ENCODE measurements at places on chromosomes 7 and 10.

DNA sequence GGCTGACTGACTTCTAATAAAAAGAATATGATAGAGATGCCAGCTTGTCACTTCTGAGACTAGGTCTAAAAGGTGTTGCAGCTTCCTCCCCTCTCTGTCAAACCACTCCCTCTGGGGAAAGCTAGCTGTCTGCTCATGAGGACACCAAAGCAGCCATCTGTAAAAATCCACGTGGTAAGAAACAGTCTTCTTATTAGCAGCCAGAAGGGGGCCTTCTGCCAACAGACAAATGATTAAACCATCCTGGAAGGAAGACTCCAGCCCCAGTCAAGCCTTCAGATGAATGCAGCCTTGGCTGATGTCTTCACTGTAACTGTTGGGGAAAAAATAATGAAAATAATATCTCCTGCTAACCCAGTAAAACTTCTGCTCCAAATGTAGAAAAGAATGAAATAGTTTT is 41.9 kb upstream of the DAGLB start:
- DNase-seq: peak; percentile 58

- DNase-seq: no peak
Measured at GRCh38 chr7:89001306-89001705, 205.8 kb upstream of the TEX47 start.

GRCh38 chr7:3482147-3482921 is 181.3 kb downstream of the SDK1 start:
- peak; percentile 36 for DNase-seq

GRCh38 chr10:209357-209756 is 74.1 kb downstream of the ZMYND11 start:
- no peak for DNase-seq

DNA sequence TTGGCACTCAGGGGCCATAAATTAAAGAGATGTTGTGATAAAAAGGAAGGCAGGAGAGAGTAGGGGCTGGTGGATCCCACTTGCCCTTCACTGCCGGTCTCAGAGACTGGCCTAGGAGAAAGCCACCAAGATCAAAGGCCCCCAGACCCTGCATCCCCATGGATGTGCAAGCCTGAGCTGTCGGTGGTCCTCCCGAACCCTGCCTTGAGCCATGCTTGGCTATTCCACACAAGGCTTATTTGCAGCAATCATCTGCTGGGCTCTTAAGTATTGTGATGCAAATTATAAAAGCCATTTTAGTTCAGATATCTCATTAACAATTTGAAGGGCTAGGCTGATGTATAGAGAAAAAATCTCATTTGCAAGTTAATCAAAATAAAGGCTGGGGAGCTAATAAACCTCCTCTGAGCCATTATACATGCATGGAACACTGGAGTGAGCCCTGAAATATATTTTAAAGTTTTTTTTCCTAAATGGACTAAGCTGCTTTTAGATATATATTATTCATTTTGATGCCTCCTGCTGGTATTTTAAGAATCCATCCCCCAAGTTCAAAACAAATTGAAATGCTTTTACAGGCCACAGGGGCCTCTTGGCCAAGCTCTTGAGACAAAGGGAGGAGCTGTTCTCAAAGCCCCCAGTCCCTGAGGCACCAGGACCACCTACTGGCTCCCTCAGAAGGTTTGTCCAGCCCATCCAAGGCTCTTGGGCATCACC is 28.1 kb downstream of the OAT start:
- no peak for DNase-seq

DNA sequence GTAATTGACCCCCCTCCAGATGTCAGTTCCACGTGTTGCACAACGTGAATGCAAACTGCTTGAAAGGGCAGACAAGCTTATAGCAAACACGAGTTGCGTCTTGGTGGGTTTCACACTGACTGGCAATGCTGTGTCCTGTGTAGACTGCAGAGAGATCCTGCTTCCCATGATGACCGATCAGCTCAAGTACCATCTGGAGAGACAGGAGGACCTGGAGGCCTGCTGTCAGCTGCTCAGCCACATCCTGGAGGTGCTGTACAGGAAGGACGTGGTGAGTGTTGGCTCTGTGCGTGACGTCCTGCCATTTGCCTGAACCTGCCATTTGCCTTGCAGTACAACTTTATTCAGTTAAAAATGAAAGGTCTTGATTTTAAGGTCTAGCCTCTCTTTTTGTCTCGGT is 71.1 kb downstream of the INSYN2A start:
- DNase-seq: no peak

- DNase-seq: no peak
Measured at GRCh38 chr7:4792537-4793126, 17.2 kb downstream of the AP5Z1 start.

DNA sequence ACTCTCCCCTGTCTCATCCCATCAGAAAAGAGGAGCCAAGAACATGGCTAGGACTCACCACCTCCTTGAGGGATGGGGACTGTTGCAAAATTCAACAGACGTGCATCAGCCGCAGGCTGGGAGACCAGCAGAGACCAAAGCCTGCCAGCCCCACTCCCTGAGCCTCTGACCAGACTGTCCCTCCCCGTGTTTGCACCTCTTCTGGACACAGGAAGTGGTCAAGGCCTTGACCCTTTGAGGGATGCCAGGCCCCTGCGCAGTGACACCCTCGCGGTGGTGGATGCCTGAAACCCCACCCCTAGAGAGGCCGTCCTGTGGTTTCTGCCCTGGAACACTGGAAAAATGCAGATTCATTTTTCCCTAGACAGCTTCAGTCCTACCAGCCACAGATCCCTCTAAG is 128.4 kb upstream of the TCF7L2 start:
- DNase-seq: no peak

- peak; percentile 2 for DNase-seq
Measured at GRCh38 chr10:15824498-15824897, 35.8 kb downstream of the MINDY3 start.

DNA sequence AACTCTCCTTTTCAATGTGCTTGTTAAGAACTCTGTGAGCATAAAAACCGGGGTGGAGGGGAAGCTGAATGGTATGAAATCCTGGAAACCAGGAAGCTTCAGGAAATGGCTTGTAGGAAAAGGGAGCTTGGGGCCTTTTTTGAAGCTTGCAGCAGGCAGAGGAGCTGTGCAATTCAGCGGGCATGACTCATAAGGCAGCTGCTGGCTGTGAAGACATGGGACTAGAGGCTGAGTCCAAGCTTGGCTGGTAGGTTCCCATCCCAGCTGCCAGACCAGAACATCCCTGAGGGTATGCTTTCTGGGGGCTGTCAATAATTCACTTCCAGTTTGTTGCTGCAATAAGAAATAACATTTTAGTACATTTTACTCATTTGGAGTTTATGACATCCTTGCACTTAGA is 36.8 kb upstream of the CDC14C start:
- no peak for DNase-seq

- peak; percentile 76 for DNase-seq
Measured at GRCh38 chr7:27615420-27616185, 47.1 kb downstream of the HIBADH start.

- no peak for DNase-seq
Measured at GRCh38 chr7:91306266-91306665, 42.0 kb downstream of the FZD1 start.

DNA sequence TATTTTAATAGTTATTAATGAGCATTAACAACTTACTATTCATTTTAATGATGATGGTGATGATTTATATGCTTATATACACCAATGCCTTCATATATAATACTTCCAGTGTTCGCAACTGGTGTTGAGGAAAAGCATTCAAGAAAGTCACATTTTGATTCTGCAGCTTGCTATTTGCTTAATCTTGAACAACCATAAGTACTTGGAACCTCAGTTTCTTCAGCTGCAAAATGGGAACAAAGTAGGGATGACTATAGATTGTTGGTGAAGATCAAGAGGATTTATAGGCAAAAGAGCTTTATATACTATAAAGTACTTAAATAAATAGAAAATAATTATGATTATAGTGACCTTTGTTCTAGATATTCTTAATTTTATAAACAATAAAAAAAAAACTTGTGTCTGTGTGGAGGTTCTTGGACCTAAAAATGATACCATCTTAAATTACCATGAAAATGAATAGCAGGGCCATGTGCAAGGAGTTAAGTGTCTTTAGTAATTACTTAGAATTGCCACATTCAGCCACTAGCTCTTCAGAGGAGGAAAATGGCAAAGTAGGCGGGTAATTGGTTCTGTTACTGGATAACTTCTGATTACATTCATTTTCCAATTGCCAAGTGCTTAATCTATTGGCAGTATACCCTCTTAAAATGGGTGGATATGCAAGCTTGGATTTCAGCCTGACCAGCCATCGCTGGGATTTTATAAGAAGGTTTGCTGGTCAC is 4.5 kb downstream of the ARID5B start:
- no peak for DNase-seq

DNA sequence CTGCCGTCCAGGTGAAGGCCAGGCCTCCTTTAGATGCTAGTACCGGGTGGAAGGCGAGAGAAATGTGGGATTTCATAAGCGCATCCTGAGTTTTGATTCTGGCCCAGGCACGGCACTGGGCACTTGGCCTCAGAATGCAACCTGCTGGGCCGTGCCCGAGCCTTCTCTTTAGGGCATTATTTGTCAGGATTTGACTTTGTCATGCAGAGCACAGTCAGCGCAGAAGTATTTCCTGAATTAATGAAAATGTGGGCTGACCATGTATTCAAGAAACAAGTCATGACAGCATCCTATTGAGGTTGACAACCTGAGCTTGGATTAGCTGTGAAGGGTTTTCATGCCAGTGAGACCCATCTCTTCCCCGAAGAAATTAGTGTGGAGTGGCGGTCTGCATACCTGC is 34.4 kb downstream of the RCC1L start:
- DNase-seq: no peak

GRCh38 chr7:116951366-116952292 is 1.7 kb upstream of the ST7 start:
- no peak for DNase-seq

- no peak for DNase-seq
Measured at GRCh38 chr10:91931526-91932190, 8.1 kb downstream of the BTAF1 start.

GRCh38 chr10:133278577-133279265 is 2.1 kb upstream of the ADAM8 start:
- DNase-seq: peak; percentile 98

DNA sequence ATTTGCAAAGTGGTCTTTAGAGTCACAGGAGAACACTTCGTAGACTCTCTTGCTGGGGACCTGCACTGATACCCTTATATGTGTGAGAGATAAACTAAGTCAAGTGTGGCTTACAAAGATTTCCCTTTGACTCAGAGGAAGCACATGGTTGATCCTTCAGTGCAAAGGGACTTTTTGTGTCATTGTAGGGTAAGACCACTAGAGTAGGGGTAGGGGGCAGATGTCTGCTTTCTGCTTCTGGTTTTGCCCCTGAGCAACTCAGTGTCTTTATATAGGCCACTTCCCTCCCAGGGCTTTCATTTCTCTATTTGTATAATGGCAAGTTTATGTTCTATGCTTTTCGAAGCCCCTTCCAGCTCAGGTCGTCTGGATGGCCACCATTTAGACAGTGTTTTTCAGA is 281.7 kb downstream of the SORCS3 start:
- no peak for DNase-seq

DNA sequence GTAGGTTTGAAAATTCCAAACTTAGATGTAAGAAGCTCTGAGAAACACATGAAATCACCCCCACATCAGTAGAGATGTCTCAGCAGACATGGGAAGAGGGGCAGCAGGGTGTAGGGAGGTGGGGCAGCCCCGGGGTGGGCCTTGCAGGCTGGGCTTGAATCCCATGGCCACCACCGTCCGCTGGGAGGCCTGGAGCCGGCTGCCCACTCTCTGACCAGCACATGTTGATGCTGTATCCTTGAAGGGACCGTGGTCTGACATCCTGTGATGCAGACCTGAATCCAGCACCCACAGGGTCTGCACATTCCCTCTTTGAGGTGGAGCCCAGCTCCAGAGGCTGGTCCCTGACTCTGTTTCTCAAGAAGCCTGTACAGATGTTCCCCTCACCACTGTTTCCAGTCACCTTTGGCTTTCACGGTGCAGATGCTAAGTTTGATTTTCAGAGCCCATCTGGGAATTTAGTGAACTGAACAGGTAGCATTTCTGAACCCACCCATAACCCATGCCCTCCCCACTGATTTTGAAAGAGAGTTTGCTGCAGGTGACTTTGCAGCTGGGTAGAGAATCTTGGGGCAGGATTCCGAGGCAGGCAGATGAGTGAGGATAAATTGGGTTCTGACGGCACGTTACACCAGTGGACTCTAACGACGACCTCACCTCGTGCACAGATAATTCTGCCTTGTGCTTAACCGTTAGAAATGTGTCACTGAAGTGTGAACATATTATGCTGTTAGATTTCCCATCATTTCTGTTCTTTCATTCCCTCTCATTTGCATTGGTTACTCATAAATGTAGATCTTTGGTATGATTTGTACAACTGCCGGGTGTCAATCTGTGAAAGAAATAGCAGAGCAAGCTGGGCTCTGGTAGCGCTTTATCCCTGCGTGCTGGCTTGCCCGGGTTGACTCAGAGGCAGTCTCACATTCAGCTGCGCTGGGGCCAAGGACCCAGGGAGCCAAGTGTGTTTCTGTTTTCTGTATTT is 45.7 kb downstream of the IKZF1 start:
- DNase-seq: no peak

GRCh38 chr10:71584902-71585563 is 134.5 kb downstream of the C10orf105 start:
- no peak for DNase-seq

- no peak for DNase-seq
Measured at GRCh38 chr7:50147951-50148808, 55.1 kb upstream of the ZPBP start.

- no peak for DNase-seq
Measured at GRCh38 chr10:97006364-97006763, 174.3 kb downstream of the LCOR start.

DNA sequence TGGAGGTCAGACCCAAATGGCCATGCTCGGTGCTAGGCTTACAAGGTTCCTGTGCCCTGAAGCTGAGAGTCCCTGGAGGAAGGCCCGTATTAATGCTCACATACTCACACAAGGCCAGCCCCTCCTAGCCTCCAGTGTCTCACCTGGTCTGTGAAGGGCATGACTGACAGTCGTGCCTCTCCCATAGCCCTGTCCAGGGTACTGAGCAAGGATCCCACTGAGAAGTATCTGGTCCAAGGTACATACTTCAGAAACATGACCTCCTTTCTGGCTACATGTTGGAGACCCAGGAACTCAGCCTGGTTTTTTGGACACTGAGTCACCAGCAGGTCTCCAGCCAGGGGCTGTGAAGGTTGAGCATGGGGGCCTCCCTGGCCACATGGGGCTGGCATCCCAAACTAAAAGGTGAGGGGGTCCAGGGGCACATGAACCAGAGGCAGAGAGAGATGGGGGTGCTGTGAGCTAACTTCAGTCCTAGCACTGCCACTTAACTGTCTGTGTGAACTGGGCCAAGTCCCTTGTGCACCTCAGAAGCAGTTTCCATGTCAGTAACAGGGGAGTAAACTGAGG is 17.6 kb upstream of the RASGEF1A start:
- DNase-seq: peak; percentile 46

DNA sequence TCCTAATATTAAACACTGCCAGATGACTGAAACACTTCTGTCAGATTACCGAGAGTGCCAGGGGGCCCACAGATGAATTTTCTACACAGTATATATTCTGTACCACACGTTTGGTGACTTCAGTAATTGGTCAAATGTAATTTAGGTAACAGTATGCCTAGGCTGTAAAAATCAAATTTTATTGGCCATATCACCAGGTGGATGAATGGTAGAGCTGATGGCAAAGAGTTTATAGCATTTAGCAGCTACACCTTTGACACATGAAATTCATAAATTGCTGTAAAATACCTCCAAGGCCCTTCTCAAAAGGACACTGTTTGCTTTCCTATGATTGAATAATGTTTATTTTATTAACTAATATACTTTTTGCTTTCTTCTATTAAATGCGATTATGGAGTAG is 101.3 kb downstream of the ARID5B start:
- no peak for DNase-seq

GRCh38 chr10:114547056-114547455 is 111.0 kb downstream of the ABLIM1 start:
- DNase-seq: no peak
